Esophagus squamous epithelium (tissue), 5 donors: ENCODE measurements at places on chromosomes 13 and 19.
A peak's percentile ranks its signal among the peaks of the same experiment; 100 is the strongest.

DNA sequence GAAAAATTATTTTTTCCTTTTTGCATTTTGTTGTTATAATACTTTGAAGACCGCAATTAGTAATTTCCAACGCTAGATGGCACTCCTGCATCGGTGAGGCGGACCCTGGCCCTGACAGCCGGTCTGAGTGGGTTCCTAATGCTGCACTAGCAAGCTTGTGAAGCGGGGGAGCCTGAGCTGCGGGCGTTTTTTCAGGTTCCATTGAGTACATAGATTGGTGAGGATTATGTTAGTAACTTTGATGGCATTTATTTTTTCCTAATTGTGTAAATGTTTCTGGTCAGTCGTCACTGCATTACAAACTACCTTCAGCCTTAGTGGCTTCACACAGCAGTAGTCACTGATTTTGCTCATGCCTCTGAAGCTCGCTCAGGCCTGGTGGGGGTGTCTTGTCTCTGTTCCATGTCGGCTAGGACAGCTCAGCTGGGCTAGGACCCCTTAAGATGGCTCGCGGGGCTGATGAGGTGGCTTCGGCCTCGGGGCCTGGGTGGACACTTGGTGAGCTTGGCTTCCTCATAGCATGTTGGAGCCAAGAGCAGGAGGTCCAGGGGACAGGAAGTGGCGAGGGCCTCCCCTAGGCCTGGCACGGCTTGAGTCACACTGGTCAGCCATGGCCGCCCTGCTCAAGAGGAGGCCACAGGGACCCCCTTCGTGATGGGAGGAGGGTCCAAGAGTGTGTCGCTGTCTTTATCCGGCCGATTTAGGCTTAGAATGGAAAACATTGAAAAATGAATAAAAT is 25.0 kb downstream of the ERCC5 start:
- no peaks in the 10 kb centered on the region for H3K27me3 ChIP-seq
- H3K4me3 ChIP-seq = no peak overlapping the region
- H3K27ac ChIP-seq = no peak overlapping the region
- H3K36me3 ChIP-seq = peaks cover 95% of the 10 kb centered on the region

DNA sequence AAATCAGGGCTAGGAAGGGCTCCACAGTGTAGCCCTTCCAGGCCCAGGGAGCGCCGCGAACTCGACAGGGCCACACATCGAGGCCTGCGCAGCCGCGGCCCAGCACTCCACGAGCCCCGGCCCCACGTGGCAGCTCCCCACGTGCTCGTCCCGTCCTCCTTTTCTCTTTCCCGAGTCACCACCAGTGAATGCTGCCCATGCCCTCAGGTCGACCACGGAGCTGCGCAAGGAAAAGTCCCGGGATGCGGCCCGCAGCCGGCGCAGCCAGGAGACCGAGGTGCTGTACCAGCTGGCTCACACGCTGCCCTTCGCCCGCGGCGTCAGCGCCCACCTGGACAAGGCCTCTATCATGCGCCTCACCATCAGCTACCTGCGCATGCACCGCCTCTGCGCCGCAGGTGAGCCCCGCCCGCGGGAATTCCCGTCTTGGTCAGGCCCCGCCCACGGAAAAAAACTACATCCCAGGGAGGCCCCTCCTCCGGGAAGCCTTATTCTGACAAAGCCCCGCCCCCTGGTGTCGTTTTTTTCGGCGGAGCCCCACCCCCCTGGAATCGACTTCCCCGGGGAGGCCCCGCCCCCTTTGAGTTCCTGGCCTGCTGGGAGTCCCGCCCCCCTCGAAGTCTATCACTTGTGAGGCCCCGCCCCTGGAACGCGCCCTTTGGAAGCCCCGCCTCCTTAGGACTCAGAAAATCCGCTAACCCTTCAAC is 7.0 kb downstream of the HIF3A start:
- H3K27ac ChIP-seq = peak overlapping the region; percentile 86
- peaks cover 6% of the 10 kb centered on the region for H3K36me3 ChIP-seq
- H3K4me1 ChIP-seq = peaks cover 35% of the 10 kb centered on the region
- DNase-seq = no peak
- peak overlapping the region; percentile 4 for H3K4me3 ChIP-seq
- no peaks in the 10 kb centered on the region for H3K27me3 ChIP-seq

- H3K27me3 ChIP-seq = no peaks in the 10 kb centered on the region
- H3K27ac ChIP-seq = no peak overlapping the region
- H3K36me3 ChIP-seq = no peaks in the 10 kb centered on the region
- H3K4me1 ChIP-seq = no peaks in the 10 kb centered on the region
- no peak overlapping the region for H3K4me3 ChIP-seq
These were observed 209.1 kb downstream of the UQCRFS1 start for GRCh38 chr19:29003641-29004409.

GRCh38 chr19:18002347-18002850 is 5.6 kb upstream of the ARRDC2 start:
- peaks cover 53% of the 10 kb centered on the region for H3K4me1 ChIP-seq
- H3K27ac ChIP-seq = peak overlapping the region; percentile 96
- no peaks in the 10 kb centered on the region for H3K36me3 ChIP-seq
- H3K4me3 ChIP-seq = peak overlapping the region; percentile 61
- no peaks in the 10 kb centered on the region for H3K27me3 ChIP-seq

- no peaks in the 10 kb centered on the region for H3K4me1 ChIP-seq
- no peak overlapping the region for H3K4me3 ChIP-seq
- H3K27ac ChIP-seq = no peak overlapping the region
These were observed 13.3 kb downstream of the ZNF560 start for GRCh38 chr19:9485140-9485539.

DNA sequence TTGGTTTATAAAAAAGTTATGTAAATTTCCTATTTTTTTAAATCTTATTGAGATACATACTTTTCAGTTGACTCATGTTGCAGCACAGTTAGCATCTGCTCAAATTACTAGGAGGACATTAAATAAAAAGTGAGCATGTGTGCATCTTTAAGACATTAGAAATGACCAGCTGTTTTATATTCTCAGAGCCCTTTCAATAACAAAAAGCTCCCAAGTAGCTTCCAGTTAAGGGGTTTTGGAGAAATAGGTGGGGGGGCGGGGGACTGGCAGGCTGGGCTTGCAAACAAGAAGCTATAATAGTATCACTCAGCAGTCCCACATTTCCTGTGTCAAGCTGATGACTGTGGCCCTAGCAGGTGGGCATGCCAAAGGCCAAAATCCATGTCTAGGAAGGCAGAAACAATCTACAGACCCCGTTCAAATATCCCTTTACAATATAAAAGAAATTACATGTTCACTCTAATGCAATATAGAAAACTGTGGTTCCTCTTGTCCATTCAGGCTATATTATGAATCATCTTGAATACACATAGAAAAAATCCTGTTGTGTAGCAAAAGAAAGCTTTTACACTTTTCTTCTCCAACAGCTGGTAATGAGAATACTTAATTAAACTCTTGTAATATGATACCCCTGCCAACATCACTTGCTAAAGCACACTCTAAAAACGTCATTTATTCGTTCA is 1713.2 kb upstream of the SLC10A2 start:
- H3K4me1 ChIP-seq = no peaks in the 10 kb centered on the region
- no peak overlapping the region for H3K4me3 ChIP-seq
- no peaks in the 10 kb centered on the region for H3K27me3 ChIP-seq
- H3K27ac ChIP-seq = no peak overlapping the region

DNA sequence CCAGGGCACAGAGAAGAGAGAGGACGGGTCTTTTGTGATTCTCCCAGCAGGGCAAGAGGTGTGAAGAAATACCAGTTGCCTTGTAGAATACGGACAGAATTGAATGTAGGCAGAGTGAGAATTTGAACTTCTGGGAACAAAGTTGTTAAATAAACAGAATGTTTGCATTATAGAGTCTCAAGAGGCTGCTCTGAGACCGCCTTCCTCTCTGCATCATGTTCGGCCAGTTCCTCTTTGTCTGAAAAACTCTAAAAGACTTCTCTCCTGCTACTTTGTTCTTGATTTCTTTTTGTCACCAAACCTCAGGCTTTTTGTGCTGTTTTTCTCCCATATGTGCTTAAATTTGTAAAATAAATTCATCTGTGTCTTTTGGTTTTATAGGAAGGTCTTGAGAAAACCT is 256.4 kb downstream of the DLEU7 start:
- H3K4me1 ChIP-seq = no peaks in the 10 kb centered on the region
- H3K36me3 ChIP-seq = no peaks in the 10 kb centered on the region
- no peaks in the 10 kb centered on the region for H3K27me3 ChIP-seq
- no peak overlapping the region for H3K4me3 ChIP-seq

- no peak for DNase-seq
- H3K27ac ChIP-seq = no peak overlapping the region
- no peaks in the 10 kb centered on the region for H3K36me3 ChIP-seq
- H3K27me3 ChIP-seq = no peaks in the 10 kb centered on the region
These were observed 382.2 kb downstream of the FGF9 start for GRCh38 chr13:22053053-22053452.
